Occipital lobe (tissue), 3 donors: ENCODE measurements at places on chromosomes 6 and 20. TPM values are rescaled to one million over a fixed set of nuclear protein-coding genes. Genes with fewer than 3 reads are reported as not detected.

NFATC2 gene
- total RNA-seq, result 0.47 TPM

DNA sequence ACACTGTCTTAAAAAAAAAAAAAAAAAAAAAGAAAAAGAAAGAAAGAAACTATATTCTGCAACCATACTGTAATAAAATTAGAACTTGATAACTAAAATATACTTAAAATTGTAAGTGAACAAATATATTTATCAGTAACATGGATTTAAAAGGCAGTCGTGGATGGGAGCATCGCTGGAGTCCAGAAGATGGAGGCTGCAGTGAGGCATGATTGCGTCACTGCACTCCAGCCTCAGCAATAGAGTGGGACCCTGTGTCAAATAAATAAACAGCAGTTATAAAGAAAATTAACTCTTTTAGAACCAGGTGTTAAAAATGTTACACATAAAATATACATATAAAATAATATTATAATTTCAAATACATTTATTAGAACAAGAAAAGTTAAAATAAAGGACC lies 8.7 kb downstream of the PSMB9 start:
- DNase-seq, result no peak

DNA sequence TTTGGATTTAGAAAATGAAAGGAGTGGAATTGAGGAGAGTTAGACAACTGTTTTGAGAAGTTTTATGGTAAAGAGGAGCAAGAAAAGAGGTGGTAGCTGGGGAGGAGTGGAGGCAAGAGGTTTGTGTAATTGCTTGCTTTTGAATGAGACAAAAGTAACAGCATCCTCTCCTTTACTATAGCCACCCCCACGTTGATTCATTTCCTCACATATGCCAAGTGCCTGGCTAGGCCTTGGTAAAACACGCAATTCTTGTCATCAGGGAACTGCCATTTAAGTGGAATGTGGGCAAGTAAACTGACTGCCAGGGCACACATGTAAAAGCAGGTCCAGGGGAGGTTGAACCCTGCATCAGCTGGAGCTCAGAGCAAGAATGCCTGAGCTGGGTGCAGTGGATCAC lies 4.1 kb downstream of the MTRES1 start:
- DNase-seq, result no peak

DNA sequence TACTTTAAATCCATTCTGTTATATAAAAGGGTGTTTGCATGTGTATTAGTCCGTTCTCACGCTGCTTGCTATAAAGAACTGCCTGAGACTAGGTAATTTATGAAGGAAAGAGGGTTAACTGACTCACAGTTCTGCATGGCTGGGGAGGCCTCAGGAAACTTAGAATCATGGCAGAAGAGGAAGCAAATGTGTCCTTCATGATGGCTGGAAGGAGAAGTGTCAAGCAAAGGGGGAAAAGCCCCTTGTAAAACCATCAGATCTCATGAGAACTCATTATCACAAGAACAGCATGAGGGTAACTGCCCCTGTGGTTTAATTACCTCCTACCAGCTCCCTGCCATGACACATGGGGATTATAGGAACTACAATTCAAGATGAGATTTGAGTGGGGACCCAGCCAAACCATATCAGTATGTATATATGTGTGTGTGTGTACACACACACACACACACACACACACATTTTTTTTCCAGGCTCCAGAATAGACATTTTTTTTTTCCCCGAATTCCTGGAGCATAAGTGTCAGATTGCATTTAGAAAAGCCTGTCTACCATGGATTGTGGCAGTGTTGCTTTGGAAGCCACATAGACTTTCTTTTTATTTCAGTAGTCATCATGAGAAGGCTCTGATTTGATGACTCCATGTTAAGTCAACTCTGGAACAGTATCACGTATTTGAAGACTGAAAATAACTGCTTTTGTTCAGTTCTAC lies 31.5 kb downstream of the KDM1B start:
- no peak for DNase-seq
